Omental fat pad (tissue), 4 donors: ENCODE measurements at places on chromosomes 3 and 15. TPM values are rescaled to one million over a fixed set of nuclear protein-coding genes. Genes with fewer than 3 reads are reported as not detected.

The UCN2 gene
- not detected for total RNA-seq

The PDIA5 gene
- total RNA-seq, result 16.2 TPM

The LCTL gene
- total RNA-seq, result not detected

The P2RY13 gene
- 10.7 TPM for total RNA-seq

The PLCH1 gene
- 0.12 TPM for total RNA-seq

The SLC22A13 gene
- total RNA-seq, result 0.94 TPM
